ENCODE measurements at places on chromosomes 6 and 20.

DNA sequence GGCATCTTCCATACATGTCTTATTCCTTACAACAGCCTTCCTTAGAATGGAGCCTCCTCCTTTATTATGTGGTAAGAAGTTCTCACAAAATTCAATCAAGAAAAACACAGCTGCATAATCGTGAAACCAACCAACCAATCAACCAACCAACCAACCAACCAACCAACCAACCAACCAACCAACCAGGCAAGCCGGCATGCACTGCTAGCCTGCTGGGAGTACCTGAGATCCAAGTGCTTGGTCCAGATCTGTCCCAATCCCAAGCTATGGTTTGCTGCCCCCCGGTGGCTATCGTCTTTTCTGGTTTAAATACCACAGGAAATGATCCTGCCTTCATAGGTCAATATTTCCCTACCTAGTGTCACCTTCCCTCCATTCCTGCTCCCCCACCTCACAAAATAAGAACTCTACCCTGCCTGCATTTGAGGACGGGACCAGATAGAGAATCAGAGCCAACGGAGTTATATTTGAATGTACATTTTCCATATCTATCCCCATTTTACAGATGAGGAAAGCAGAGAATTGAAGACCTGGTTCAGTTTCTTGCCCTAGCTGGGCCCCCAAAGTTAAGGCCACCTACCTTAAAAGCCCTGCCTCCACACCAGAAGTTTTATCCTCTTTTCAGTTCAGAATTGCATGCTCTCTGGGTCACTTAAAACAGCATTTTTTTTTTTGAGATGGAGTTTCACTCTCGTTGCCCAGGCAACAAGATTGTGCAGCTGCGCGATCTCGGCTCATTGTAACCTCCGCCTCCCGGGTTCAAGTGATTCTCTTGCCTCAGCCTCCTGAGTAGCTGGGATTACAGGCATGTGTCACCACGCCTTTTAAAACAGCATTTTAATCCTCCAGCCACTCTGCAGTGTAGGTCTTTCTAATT is 27.1 kb downstream of the RAB44 start:
- peak; percentile 44 for DNase-seq

- no peak for DNase-seq
Measured at GRCh38 chr20:22711971-22712755, 127.8 kb upstream of the FOXA2 start.

- no peak for DNase-seq
Measured at GRCh38 chr6:37688078-37688850, 9.4 kb downstream of the MDGA1 start.

- DNase-seq = no peak
Measured at GRCh38 chr20:5729348-5729747, 20.9 kb upstream of the SHLD1 start.

- DNase-seq = peak; percentile 92
Measured at GRCh38 chr6:83065511-83066192, at the start of gene UBE3D. Gene UBE3D, minus strand, starts transcription at chr6:83065841. Its CDS starts 123 bp downstream, at chr6:83065718.

GRCh38 chr20:43022081-43022480 is 167.6 kb downstream of the PTPRT start:
- DNase-seq = no peak

GRCh38 chr6:125853168-125853567 is 62.4 kb downstream of the NCOA7 start:
- no peak for DNase-seq

DNA sequence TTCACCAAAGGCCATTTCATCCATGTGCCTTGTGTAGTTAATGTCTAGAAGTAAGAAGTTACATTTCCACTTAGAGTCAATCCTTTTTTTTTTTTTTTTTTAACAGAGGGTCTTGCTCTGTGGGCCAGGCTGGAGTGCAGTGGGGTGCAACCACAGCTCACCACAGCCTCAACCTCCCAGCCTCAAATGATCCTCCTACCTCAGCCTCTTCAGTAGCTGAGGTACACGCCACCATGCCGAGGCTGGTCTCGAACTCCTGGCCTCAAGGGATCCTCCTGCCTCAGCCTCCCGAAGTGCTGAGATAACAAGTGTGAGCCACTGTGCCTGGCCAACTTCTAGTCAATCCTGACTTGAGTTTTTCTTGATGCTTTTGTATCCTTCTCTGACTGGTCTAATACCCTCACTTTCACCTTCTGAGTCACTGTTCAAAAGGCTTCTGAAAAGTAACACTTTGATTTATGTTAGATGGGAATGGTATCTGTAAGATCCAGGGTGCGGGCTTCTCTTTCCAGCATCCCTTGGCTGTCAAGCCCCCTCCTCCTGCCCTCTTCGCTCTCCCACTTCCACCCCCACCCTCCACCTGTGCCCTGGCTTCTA is 22.1 kb downstream of the TRAM2 start:
- DNase-seq = no peak

- DNase-seq = no peak
Measured at GRCh38 chr6:127107916-127108315, 10.6 kb upstream of the RSPO3 start.

GRCh38 chr20:8557711-8558110 is 425.6 kb downstream of the PLCB1 start:
- no peak for DNase-seq

- no peak for DNase-seq
Measured at GRCh38 chr20:63117151-63117550, 98.8 kb downstream of the YTHDF1 start.

GRCh38 chr6:169024047-169024660 is 229.5 kb downstream of the THBS2 start:
- DNase-seq = no peak

DNA sequence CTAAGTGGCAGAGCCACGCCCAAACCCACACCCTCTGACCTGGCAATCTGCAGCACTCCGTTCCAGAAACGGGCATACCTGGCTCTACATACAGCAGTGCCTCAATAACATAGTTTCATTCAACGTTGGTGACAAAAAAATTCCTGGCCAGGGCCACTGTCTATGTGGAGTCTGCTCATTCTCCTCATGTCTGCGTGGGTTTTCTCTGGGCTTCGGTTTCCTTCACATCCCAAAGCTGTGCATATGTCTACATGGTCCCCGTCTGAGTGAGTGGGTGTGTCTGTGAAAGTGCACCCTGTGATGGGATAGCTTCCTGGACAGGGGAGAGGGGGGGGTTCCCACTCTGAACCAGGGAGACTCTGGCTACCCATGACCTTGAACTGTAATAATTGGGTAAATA is 2.1 kb downstream of the KIAA0319 start:
- no peak for DNase-seq

GRCh38 chr6:118161343-118161742 is 254.3 kb downstream of the SLC35F1 start:
- no peak for DNase-seq

DNA sequence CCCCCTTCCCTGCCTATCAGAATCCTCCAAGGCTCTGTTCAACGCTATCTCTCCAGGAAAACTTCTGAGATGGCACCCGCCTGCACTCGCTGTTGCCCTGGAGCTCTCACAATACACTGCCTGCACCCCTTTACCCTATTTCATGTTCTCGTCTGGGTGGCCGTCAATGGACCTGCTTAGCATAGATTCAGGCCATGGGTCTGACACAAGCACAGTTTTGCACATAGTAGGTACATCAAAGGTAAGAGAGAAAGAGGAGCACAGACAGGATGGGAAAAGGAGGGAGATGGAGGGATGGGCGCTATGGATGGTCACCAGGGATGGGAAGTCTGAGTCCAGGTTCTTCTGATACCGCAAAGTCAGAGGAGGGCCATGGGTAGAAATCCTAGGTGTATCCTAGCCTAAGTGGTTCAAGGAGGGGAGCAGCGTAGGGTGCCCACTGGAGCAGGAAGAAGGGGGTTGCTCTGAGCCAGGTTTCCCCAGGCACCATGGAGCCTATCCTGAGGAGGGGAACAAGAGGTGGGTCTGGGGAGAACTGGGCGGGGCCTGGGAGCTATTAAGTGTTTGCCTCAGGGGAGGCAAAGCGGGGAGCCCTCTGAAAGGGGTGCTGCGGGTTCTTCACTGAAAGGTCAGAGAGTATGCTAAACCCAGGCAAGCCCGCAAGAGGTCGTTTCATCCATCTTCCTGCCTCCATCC is 89.3 kb downstream of the MRPL14 start:
- DNase-seq = no peak

GRCh38 chr6:56959938-56960337 is 5.0 kb downstream of the BEND6 start:
- no peak for DNase-seq

- peak; percentile 70 for DNase-seq
Measured at GRCh38 chr6:159038914-159039884, 5.6 kb downstream of the TAGAP start.

DNA sequence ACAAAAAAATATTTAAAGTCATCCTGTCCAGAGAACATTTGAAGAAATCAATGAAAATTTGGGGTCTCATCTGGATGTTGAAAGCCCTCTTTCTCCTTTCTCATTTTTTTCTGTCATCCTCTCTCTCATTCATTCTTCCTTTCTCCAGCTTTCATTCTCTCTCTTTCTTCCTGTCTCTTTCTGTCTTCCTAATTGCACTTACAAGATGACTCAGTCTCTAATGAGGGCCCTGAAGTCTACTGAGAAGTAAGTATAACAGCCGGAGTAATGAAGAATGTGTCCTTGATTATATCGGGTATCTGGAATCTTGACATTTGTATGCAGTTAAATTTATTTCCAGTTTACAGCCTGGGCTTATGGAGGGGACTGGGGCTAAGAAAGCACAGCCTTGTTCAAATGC is 232.2 kb upstream of the SULF2 start:
- no peak for DNase-seq

DNA sequence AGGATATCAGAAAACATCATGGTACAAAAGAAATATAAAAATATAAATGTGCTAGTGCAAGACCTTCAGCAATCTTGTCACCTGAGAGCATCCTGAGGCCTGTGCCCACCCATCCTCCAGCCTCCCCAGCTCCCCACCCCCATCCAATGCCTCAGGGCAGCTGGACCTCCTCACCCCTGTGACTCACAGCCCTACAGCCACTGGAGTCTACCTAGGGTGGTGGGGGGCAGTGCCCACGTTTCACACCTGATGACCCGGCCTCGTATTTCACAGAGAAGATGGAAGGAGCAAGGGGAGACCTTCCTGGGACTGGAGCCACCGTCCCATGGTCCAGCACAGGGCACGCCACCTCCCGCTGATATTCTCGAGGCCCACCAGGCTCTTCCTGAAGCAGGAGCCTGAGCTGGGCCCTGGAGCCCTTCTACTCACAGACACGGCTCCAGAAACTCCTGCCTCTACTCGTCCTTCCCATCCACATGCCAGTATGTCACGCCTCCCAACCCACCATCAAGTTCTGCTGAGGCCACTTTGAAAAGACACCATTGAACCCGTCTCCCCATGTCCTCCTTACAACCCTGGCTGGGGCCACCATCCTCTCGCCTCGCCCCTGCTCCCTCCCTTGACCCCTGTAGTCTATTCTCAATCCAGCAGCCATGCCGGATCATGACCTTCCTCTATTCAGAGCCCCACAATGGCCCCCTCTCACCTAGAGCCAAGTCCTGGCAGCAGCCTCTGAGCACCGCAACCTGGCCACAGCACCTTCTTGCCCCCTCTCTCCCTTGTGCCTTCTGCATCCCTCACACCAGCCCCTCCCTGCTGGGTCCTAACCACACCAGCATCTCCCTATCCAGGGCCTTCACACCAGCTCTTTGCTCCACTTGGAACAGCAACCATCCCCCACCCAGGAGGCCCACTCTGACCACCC is 13.3 kb downstream of the APMAP start:
- no peak for DNase-seq

GRCh38 chr20:44552050-44552449 is 30.2 kb upstream of the SERINC3 start:
- DNase-seq = no peak

DNA sequence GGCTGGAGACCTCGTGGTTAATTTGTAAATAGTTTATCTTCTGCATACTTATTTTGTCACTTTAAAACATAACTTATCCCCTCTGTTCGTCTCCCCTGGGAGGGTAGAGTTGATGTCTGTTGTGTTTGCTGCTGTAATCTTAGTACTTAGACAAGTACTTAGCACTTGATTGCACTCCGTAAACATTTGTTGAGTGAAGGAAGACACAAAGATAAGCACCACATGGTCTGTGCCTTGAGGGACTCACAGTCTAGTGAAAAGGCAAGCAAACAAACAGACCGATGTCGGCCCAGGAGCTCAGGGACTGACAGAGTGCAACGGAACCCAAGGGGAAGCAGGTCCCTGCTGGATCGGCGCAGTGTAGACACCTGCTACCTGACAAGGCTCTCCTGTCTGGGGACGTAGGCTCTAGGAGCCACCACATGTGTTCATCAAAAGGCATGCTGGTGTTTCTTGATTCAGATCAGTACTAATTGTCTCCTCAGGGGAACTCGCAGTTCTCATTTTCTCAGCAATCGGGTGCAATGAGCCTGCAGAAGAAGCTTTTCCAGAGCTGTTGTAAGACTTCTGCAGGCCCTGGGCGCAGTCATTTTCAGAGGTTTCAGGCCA is 31.4 kb downstream of the EDN3 start:
- DNase-seq = no peak

DNA sequence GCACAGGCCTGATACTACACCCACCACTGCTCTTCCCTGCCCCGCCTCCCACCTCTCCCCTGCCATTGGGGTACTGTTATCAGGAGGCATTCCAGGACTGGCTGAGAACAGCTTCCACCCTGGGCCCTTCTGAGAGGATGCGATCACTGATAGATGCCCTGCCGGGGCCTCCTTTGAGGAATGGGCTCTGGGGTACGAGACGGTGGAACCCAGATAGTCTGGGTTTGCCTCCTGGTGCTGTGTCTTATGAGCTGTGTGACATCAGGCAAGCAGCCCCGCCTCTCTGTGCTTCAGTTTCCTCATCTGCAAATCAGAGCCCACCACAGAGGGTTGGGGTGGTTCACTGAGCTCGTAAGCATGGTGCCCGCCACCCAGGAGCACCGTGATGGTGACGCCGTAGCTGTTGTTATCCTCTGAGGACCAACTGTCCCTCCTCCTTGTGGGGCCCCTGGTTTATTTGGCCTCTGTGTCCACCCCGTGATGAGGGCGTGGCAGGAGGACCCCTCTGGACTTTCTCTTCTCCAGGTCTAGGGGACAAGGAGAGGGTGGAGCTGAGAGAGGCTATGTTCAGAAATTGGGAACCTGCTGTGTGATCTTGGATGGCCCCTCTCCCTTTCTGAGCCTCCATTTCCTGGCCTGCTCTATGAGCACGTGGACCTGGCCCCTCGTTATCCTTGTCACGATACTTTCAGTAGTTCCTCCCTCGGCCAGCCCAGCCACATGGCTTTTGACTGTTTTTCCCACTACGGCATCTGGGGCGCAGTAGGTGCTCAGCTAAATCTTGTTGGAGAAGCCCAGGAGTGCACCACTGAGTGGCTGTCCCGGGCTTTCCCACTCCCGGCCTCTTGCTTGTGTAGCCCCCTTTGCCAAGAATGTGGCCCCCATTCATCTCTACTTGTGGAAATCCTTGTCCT is 18.3 kb downstream of the SRC start:
- DNase-seq = no peak

- DNase-seq = no peak
Measured at GRCh38 chr6:52610745-52611355, 34.0 kb upstream of the TRAM2 start.

- DNase-seq = no peak
Measured at GRCh38 chr6:145278163-145278807, 457.0 kb downstream of the EPM2A start.

GRCh38 chr20:38293491-38294065 is 10.4 kb upstream of the BPI start:
- no peak for DNase-seq

Data from CD4-positive, alpha-beta T cell treated with Interleukin-10 for 1 hour (primary cell).